ENCODE measurements at places on chromosomes 1 and 21.

- DNase-seq = no peak
These were observed 207.5 kb downstream of the SETD4 start for GRCh38 chr21:35852820-35853219.

- DNase-seq = no peak
These were observed 55.3 kb downstream of the ETS2 start for GRCh38 chr21:38861056-38861455.

DNA sequence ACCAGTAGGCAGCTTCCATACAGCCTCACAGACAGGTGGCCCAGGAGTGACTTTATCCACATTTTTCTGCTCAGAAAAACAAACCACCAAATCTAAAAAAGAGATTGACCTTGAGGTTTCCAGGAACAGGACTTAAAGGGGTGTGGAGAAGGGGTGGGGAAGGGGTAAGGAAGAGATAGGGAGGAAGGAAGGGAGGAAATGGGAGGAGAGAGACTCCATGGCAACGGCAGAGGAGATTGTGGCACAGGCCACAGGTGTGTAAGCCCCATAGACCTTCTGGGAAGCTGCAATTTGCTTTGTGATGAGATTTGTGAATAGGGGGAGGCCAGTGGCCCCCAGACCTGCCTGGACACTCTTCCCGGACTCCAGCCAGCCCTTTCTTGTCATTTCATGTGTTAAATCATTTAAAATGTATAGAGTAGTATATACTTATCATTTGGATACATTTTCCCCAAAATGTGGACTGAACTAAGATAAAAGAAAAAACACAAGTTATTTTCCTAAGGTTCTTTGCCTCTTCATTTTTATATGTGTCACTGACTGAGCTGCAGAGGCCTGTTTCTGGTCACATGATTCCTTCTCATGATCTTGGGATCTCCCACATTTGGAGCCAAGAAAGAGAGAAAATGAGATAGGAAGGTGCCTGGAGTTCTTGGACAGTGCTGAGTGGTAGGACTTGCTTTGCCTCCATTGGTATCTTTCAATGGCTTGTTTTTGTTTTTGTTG, 55.5 kb downstream of the CLIC6 start:
- DNase-seq = no peak

DNA sequence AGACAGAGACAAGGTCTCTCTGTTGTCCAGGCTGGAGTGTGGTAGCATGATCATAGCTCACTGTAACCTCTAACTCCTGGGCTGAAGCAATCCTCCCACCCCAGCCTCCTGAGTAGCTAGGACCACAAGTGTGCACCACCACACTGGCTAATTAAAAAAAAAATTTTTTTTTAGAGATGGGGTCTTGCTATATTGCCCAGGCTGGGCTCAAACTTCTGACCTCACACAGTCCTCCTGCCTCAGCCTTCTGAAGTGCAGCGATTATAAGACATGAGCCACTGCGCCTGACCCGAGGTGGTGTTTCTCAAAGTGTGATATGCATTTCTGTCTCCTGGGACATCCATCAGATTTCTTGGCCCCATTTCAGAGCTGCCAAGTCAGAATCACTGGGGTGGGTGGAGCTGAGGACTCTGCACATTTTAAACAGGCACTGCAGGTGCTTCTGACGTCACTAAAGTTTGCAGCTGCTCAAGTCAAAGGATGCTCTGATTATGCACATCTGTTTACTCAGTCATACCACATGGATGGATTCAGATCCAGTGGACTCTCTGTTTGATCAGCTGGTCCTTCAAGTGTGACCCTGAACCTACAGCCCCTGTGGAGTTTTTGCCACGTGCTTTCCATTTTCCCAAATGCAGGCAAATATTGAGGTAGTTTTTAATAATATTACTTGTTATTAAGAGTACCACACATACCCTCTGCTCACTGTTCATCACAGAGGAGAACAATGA, 21.4 kb downstream of the TGFB2 start:
- no peak for DNase-seq

DNA sequence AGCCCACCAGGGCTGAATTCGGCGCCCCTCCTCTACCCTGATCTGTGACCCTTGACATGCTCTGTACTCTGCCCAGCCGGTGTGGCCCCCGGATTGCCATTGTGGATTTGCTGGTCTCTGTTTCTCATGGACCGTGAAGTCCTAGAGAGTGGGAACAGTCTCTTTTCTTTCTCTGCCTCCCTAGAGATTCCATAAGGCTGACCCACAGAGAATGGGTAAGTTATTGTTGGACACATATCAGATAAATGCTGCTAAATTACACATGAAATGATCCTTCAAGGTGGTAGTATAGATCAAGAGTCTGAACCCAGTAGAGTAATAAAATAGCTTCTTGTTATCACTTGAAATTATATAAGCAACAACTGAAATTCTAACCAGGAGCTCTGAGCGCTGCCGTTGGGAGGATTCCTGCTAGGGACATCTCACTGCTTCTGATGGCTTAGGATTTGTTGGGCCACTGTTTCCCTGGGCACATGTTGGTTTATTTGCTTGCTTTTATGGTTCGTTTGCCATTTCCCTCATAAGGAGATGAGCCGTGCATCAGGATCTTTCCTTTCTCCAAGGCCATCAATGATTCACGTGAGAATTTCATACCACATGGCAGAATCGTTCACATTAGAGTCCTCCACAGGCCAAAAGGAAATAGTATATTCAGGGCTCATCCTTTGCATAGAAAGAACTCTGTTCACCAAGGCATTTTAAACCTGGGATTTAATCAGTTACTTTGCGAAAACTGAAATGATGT, 111.9 kb downstream of the ZBTB18 start:
- DNase-seq = no peak

Measured in SJSA1 (cell line).